ENCODE measurements at places on chromosomes 5 and 9.

- DNase-seq, result no peak
Observed at GRCh38 chr9:83106263-83106662, 43.3 kb upstream of the RASEF start.

- DNase-seq, result no peak
Observed at GRCh38 chr5:72667708-72668107, 148.8 kb upstream of the TNPO1 start.

GRCh38 chr9:91208837-91209236 lies 152.9 kb downstream of the AUH start:
- no peak for DNase-seq

DNA sequence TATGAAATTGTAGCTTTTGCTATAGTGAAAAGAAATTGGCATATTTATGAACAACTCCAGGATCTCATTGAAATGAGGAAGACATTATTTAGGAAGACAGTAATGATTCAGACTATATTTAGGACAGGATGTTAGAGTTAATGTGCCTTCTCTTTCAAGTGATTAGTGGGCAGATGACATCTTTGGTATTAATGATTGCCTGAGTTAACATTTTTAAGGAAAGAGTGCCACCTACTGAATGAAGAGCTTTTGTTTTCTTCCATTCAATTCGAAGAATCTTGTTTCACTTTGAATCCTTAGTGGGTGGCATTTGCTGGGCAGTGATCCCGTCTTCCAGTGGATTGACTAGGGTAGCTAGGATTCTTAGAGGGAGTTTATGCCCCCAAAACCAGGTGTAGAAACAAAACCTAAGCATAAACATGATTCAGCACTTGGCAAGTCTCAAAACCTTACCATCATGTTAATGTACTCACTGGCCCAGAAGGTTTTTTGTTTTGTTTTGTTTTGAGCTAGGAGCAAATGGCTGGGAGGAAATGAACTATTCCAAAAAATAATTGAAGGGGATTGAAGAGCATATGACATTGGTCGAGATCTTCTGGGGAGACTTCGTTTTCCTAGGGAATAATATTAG lies 23.2 kb downstream of the MAP3K1 start:
- peak; percentile 47 for DNase-seq

GRCh38 chr5:7803937-7804336 lies 47.0 kb downstream of the CFAP90 start:
- DNase-seq, result no peak

- DNase-seq, result no peak
Observed at GRCh38 chr9:112581469-112582176, 95.0 kb downstream of the KIAA1958 start.

GRCh38 chr9:86987900-86988299 lies 40.6 kb upstream of the GAS1 start:
- no peak for DNase-seq

DNA sequence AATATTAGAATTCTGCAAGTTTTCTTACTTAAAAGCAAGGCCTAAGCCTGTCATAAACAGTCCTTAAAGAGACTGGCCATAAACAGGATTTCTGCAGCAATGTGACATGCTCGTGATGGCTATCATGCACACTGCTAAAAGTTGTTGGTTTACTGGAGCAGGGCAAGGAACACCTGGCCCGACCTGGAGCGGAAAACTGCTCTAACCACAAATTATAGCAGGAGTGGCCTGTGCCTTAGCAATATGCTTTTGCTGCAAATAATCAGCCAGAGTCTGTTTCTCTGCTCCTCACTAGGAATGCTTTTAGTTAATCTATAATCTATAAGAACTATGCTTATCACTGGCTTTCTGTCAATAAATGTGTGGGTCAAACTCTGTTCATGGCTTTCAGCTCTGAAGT lies 322.9 kb upstream of the RPS23 start:
- DNase-seq, result no peak

DNA sequence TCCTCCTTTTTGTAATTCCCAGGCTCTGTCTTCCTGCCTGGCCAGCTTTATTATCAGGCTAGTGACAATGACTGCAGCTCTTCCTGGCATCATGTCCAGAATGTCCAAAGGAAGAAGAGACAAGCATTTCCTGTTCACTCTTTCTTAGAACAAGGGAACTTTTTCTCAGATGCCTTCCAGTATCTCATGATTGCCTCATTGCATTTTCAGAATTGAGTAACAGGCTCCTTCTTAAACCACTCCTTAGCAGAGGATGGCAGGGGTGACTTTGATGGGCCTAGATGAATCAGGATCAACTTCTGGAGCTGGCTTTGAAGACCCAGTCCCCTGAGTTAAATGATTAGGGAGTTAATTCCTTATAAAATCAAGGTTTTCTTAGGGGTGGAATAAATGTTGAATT lies 92.9 kb upstream of the RASGRF2 start:
- no peak for DNase-seq

GRCh38 chr9:77844415-77844814 lies 187.2 kb downstream of the GNAQ start:
- DNase-seq, result no peak

- no peak for DNase-seq
Observed at GRCh38 chr9:137212520-137212919, 7.0 kb downstream of the NDOR1 start.

DNA sequence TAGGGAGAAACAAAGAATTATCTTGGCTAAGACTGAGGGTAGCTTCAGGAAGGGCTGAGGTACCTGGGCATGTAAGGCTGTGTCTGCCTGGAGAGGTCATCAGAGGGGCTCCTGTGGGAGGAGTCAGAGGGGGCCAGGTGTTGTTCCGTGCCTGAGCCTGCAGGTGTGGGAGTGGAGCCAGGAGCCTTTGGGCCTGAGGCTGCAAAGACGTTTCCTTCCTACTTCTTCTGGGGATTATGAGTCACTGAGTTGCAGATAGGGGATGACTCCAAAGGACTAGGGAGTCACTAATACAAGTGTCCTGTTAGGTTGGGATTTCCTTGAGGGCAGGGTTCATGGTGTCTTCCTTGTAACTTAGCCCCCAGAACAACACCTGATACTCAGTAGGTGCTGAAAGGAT lies 391.1 kb downstream of the ARHGEF28 start:
- no peak for DNase-seq

DNA sequence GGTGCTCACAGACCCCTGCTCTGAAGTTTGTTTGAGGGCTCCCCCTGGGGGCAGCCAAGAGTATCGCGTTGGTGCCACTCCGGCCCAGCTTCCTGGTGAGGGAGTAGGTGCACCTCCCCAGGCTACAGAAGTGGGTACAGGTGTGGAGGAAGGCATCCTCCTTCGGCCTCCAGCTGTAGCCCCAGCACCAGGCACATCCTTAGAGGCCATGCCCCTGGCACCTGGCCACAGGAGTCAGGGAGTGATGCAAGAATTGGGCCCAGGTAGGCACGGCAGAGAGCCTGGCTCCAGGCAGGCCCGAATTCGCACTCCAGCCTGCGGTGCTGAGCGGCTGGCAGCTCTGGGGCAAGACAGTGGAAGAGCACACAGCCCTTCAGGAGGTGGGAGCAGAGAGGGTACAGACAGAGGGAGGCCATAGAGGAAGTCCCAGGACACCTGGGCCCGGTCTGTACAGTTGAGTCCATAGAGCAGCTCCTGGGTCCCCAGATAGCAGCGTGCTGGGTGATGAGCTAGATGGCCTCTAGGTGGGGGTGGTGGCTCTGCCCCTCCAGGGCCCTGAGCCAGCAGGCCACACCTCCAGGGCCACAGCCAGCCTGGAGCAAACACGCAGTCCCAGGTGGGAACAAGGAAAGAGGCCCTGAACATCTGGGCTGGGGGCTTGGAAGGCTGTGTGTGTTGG lies 2.4 kb downstream of the SAPCD2 start:
- no peak for DNase-seq

DNA sequence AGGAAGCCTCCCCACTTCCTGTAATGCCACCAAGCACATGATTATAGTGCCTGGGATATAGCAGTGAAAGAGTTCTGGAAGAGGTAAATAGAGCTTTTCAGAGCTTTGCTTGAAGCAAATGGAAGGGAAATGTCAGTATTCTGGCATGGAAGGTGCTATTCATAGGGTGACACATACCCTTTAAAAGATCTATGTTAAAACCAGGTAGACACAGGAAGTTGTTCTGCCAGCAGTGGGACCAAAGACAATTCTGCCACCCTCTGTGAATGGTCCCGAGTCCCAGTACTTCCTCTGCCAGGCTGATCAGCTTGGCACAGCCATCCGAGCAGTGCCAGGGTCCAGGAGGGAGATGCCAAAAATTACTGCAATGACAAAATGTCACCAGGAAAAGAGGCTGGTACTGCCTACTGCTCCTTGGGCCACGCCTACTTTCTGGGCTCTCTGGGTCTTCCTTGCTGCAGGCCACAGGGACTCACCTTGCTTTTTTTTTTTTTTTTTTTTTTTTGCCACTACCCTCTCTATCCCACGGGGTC lies 26.7 kb downstream of the GARNL3 start:
- no peak for DNase-seq

GRCh38 chr9:5632540-5632939 lies 3.6 kb downstream of the RIC1 start:
- DNase-seq, result no peak

DNA sequence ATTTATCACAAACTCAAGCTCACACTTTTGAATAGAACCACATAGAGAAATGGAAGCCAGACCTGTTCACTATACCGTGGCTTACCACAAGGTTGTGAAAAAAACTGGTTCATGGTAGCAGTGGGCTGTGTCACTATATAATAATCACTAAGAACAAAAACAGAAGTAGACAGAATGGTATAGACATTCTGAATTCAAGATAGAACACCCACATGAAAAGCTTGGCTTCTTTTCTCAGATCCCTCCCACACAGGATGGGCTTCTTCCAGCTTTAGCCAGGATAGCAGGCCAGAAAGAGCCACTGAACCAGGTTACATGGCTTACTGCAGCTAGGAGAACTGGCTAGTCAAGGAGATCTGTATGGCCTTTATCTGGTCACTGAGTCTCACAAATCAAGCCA lies 6.1 kb upstream of the NRG2 start:
- no peak for DNase-seq

DNA sequence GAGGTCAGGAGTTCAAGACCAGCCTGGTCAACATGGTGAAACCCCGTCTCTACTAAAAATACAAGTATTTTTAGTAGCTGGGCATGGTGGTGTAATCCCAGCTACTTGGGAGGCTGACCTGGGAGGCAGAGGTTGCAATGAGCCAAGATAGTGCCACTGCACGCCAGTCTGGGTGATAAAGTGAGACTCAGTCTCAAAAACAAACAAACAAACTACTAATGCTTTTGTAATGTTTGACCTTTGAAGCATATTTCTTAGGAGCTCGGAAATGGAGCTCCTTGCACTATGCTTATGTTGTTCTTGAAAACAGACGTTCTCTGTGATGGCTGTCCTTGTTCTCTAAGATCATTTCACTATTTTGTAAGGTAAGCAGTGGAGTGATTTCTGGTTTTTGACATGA lies 6.0 kb downstream of the F2RL2 start:
- no peak for DNase-seq

DNA sequence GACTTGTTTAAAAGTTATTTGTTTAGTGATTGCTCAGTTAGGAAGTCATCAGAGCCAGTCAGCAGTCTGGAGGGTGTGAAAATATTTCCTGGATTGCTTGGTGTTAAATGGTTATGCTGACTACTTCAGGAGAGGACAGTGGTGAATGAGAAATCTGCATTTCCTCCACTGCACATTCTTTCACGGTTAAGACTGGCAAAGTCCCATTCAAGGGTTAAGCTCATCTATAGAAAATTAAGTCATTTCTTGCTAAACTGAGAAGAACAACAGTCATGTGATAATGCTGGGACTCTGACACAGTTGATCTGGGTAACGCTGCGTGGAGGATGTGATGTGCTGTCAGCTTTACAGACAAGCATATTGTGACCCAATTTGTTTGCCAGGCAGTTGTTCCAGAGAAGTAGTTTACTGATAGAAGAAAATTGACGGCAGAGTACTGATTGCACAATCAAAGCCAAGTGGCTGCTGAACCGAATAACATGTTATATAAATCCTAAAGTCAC lies 80.4 kb downstream of the GRAMD2B start:
- DNase-seq, result no peak

- peak; percentile 49 for DNase-seq
Observed at GRCh38 chr5:61275841-61276240, 56.2 kb upstream of the ZSWIM6 start.

DNA sequence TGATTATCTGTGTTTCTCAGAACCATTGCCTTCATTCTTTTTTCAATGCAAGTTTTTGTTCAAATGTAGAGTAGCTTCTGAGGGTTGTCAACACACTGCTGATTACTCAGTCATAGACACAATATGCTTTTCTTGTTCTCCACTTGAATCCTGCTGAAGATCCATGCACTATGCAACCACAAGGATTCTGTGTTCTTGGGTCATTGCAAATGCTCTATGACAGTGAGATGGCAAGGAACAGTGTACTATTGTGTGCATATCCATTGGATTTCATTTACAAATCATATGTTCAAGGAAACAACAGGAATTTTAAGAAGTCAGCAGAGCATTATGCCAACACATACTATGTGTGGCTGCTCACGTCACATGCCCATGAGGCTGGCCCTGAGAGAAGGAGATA lies 1590.2 kb downstream of the EFNA5 start:
- DNase-seq, result no peak

- DNase-seq, result peak; percentile 85
Observed at GRCh38 chr9:129697656-129698253, 32.3 kb downstream of the PRRX2 start.

DNA sequence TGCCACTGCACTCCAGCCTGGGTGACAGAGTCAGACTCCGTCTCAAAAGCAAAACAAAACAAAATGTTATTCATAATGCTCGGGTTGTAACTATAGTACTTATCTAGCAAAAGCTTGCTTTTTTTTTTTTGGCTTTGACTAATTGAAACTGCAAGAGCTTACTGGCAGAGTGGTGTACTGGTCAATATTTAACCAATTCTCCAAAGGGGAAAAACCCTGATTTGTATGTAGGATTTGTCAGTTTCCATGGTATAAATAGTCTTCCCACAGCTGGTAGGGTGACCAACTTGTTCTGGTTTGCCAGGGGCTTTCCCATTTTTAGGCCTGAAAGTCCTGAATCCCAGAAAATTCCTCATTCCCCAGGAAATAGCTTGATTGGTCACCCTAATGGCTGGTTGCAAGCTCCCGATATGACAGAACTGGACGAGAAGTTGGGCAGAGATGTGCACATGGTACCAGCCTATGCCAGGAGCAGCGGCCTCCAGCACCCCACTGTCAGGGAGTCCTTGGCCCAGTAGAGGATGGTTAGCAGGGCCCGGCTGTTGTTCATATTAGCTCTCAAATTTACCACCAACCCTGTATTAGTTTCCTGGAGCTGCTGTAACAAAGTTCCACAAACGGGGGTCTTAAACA lies 58.0 kb downstream of the FXN start:
- DNase-seq, result no peak

- no peak for DNase-seq
Observed at GRCh38 chr9:10050016-10050415, 562.8 kb downstream of the PTPRD start.

- DNase-seq, result no peak
Observed at GRCh38 chr5:160378330-160378729, 7.9 kb upstream of the C1QTNF2 start.
